NCI-H1417 (cell line): ENCODE measurements at places on chromosomes 13 and 19.

DNA sequence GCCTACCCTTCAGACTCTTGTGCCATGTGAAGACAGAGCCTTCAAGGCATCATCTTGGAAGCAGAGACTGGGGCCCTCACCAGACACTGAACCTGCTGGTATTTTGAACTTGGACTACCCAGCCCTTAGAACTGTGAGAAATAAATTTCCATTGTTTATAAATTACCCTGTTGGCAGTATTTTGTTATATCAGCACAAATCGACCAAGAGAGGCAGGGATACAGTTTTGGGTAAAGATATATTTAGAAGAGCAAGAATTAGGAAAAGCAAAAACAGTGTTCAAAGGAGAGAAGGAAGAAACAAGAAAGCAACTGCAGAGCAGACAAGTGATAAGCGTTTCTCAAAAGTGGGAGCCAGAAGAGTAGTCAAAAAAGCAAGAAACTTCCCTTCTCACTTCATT is 600.8 kb downstream of the DCT start:
- DNase-seq, result no peak

- DNase-seq, result no peak
These were observed 9.7 kb upstream of the RASA3 start for GRCh38 chr13:114142137-114142550.

DNA sequence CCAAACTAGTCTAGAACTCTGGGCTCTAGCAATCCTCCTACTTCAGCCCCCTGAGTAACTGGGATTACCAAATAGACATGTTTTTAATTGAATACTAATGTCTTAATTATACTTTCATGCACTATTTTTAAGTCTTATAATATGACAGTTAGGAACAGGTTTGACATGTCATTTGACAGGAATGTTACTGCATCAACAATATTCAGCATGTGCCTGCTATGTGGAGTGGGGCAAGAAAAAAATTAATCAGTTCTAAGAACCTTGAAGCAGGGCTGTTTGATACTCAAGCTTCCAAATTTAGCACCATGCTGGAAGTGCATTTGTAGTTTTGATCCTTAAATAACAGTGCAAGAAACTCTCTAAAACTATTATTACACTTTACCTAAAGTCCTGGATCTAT is 265.3 kb downstream of the MZT1 start:
- DNase-seq, result no peak

DNA sequence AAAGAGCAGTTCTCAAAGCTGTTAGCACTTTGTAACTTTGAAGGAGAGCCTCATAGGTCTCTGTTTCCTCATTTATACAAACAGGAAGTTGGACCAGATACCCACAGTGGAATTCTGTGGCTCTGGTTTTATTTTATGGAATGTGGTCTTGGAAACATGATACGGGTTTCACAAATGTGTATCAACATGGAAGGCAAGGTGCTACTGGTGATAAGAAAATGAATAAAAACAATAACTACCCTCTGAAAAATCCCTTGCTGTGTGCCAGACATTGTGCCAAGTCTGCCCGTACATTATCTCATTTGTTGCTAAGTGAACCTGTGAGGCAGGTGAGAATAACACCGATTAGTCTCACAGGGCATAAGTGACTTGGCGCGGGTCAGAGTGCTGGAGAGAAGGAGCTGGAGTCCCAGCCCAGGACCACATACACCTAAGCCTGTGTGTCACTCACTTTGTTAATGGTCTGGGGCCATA is 45.0 kb upstream of the RNF113B start:
- DNase-seq, result no peak

- no peak for DNase-seq
These were observed 373.8 kb downstream of the DACH1 start for GRCh38 chr13:71493189-71493588.

DNA sequence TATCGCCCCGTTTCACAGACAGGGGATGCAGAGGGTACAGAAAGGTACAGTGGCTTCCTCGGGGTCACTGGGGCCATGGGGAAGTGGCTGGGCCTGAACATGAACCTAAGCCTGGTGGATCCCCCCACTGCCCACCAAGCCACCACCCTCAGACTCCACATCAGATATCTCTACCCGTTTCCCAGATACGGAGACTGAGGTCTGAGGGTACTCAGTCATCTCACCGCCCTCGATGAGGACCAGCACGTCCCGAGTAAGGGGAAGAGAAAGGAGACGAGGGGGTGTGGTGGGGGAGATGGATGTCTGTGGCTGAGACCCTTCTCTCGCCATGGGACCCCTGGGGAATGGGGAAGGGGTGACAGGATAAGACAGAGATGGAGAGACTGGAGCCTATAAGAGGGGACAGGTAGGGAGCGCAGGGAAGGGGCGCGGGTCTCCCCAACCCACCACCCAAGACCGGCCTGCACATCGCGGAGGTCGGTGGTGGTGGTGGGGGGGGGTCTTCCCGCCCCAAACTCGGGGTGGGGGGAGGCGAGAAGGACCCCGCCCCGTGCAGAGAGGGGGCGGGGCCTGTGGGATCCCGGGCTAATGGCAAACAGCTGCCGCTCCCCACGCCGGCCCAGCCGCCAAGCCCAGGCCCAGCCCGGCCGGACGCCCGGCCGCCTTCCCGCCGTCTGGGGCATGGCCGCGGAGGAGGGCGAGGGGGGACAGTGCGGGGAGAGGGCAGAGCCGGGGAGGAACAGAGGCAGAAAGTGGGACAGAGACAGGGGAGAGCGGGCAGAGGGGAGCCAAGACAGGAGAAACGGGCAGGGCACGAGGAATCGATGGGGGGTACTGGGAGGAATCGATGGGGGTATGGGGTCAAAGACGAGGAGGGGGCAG is 698 bp downstream of the KANK2 start:
- peak; percentile 63 for DNase-seq

- DNase-seq, result peak; percentile 98
These were observed at the start of the genes ATF5 and NUP62 for GRCh38 chr19:49929121-49929610. Gene ATF5 (plus strand): TSS chr19:49929205. CDS start chr19:49930851, 1,646 bp downstream. Gene NUP62 (minus strand): TSS chr19:49929504. CDS start chr19:49909807, 19,697 bp downstream.

DNA sequence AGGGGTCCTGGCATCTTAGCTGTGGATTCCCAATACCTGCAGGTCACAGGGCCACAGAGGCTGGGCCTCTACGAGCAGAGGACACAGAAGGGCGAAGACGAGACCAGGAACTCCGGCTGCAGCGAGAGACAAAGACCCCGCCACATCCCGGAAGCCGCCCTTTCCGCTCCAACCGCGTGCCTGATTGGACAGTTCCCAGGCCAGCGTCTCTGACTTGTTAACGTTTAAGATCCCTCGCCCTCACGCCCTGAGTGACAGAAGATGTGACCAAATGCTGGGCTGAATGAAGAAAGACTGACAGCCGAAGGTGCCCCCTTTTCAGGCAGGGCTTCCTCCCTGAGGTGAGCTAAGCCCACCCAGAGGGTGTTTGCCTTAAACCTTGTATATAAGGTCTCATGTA is at the start of gene ZNF98:
TSS of gene ZNF98 (minus strand) at position 136 of the 400 bp plus-strand sequence. CDS start at position 14, 122 bp downstream.
- DNase-seq, result no peak

- DNase-seq, result no peak
These were observed 46.8 kb downstream of the ARHGEF7 start for GRCh38 chr13:111161601-111162600.

- DNase-seq, result no peak
These were observed 12.2 kb downstream of the GJA3 start for GRCh38 chr13:20148501-20149183.

- peak; percentile 82 for DNase-seq
These were observed 59.7 kb downstream of the SPATA13 start for GRCh38 chr13:24220086-24220703.

DNA sequence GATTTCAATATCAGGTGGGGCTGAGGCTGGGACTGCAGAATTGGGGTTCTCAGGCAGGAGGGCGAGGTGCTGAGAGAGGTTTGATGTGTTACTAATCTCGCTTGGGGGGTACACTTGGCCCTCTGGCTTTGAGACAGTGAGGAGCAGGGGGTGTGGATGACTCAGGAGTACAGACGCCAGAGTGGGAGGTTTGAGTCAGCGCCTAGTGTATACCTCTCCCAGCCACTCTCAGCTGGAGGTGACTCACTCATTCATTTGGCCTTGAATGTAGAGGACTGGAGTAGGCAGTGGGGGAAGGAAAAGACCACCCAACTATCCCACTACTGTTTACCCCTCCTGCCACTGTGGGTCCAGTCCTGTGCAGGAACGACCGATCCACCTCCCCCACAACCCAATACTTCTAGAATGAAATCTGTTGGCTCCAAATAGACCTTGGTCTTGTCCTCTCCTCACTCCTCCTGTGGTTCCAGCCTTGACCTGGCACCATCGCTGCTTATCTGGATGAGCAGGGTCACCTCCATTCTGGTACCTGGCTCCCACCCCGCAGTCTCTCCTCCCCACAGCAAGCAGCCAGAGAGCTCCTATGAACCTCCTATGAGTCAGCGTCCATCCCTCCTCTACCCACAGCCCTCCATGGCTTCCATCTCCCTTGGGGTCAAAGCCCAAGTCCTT is 20.1 kb upstream of the ZNRF4 start:
- DNase-seq, result no peak

DNA sequence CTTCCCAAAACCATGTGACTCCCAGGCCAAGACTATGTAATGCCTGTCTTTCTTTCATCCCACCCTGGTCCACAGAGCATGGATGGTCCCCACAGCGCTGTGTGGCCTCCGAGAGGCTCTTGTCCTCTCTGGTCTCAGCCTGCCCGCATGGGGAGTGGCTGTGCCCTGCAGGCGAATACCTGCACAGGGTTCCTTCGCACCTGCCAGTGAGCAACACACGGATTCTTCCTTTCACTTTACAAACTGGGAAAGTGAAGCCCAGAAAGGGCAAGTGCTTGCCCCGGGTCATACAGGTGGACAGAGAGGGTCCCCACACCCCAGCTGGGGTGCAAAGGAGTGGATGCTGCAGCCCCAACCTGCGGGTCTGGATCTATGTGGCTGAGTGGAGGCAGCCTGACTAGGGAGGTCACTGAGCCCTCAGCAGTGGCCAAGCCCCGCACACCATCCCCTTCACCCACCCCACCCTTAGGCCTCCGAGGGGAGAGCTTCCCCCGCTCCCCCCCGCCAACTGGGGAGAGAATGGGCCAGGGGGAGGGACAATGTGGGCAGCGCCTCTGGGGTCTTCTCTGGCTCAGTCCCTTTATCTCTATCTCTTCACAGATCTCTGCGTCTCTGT is 747 bp upstream of the MARK4 start:
- DNase-seq, result peak; percentile 32

- no peak for DNase-seq
These were observed 260.1 kb downstream of the LMO7 start for GRCh38 chr13:75896271-75896670.

DNA sequence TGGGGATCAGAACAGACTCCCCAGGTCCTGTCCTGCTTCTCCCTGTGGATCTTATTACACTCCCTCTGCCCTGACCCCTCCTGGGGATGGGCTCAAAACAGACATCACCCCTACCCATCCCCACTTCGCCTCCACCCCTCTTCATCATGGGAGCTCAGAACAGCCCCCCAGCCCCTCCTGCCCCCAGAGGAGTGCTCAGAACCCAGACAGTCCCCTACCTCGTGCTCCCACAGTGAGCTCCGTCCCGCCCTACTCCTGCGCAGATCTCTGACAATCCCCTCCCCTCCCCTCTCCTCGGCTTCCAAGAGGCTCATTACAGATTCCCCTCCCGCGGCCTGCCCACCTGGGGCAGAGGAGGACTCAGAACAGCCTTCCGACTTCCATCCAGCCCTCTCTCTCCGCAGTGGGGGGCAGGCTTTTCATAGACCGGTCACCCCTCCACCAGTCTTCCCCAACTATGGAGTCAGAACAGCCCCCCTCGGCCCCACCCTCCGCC is 6.1 kb downstream of the NXNL1 start:
- no peak for DNase-seq

- DNase-seq, result peak; percentile 99
These were observed 31.9 kb upstream of the FEM1A start for GRCh38 chr19:4759388-4760284.

DNA sequence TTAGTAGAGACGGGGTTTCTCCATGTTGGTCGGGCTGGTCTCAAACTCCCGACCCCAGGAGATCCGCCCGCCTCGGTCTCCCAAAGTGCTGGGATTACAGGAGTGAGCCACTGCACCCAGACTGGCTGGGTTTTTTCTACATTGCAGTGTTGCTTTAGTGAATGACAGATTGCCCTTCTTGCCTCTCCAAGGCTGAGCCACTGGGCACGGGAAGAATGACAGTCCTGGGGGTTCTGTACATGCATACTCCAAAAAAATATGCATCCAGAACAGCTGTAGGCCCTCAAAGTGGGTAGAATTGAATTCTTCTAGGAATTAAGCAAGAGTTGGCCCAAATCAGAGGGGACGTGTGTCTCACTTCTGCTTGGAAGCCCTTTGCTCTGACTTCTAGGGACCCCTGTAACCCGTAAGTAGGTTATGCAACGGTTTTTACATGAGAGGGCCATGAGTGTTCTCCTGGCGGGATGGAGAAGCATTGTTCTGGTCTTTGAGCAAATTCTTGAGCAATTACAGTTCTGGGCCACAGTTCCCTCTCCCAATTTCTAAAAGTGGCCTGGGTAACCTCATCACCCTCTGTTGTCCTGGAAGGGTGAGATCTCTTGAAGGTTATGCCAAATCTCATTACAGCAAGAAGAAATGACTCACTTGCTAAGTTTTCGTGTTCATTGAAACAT is 3.6 kb downstream of the ACTN4 start:
- DNase-seq, result no peak

DNA sequence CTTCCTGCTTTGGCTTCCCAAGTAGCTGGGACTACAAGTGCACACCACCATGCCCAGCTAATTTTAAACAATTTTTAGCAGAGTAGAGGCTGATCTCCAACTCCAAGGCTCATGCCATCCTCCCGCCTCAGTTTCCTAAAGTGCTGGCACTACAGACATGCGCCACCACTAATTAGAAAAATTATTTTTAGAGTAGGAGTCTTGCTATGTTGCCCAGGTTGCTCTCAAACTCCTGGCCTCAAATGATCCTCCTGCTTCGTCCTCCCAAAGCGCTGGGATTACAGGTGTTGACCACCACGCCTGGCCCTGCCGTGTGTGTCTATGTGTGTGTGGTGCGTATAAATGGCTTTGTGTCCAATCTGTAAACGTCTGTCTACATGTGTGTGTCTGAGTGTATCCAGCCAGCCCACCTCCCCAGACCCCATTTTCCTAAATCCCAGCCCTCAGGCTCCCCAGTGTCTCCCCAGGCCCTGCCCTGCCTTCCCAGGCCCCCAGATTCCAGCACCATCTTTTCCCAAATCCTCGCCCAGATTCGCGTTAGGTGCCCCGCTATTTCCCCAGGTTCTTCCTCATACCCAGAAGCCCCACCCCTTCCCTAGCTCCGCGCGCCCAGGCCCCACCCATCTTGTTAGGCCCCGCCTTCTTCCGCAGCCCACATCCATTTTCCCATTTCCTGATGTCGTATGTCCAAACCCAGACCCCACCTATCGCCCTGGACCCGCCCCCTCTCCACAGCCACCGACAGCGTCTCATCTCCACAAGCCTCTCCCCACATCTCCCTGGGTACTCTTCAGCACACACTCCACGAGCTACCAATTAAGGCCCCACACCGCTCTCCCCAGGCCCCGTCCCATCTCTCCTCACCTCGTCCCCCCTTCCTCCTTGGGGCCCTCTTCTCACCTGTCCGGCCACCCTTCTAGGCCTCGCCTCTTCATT is 24.9 kb downstream of the SLC8A2 start:
- peak; percentile 96 for DNase-seq

DNA sequence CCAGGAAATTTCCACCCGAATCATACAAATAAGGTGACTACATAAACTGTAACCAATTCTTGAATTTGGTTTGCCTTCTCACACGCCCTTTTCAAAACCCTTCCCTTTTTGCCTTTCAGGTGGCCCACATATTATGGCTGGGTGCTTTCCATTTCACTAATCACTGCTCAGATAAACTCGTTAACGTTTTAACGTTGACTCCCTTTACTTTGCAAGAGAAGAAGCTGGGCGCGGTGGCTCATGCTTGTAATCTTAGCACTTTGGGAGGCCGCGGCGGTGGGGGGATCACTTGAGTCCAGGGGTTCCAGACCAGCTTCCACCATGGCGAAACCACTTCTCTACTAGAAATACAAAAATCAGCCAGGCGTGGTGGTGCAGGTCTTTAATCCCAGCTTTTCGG is 19.8 kb upstream of the ZNF91 start:
- no peak for DNase-seq

GRCh38 chr13:113816254-113816929 is 47.5 kb downstream of the GAS6 start:
- DNase-seq, result no peak
